ENCODE measurements at places on chromosomes 6 and 20. TPM values are rescaled to one million over a fixed set of nuclear protein-coding genes. Genes with fewer than 3 reads are reported as not detected.

The PROKR2 gene
- total RNA-seq = not detected

The SPINT4 gene
- not detected for total RNA-seq

The TSBP1 gene
- not detected for total RNA-seq

The TP53TG5 gene
- total RNA-seq = not detected

The REM1 gene
- total RNA-seq = not detected

The PNPLA1 gene
- total RNA-seq = not detected

The SIRPG gene
- not detected for total RNA-seq

The NOX3 gene
- total RNA-seq = not detected

The DNMT3B gene
- total RNA-seq = 2.9 TPM

The PGM3 gene
- total RNA-seq = 80.2 TPM

The CAP2 gene
- 2.6 TPM for total RNA-seq

The TMEM217 gene
- 12.4 TPM for total RNA-seq

The SLPI gene
- total RNA-seq = 0.70 TPM

The FBXO5 gene
- 24.5 TPM for total RNA-seq

The BEND6 gene
- 0.14 TPM for total RNA-seq

The SPATS1 gene
- total RNA-seq = not detected

The GHRH gene
- not detected for total RNA-seq

The HSPA12B gene
- 16.7 TPM for total RNA-seq

The TAP2 gene
- total RNA-seq = 39.0 TPM

The ULBP1 gene
- total RNA-seq = 0.23 TPM

The SLC35F1 gene
- total RNA-seq = not detected

The SLC22A23 gene
- total RNA-seq = 70.6 TPM

The HLA-DOB gene
- not detected for total RNA-seq

The F13A1 gene
- total RNA-seq = not detected

The FAM209B gene
- 0.33 TPM for total RNA-seq

The KIAA1755 gene
- total RNA-seq = 0.05 TPM

The ZC2HC1B gene
- not detected for total RNA-seq

The TUBB2B gene
- 6.7 TPM for total RNA-seq

The SOBP gene
- total RNA-seq = 1.0 TPM

The SSTR4 gene
- not detected for total RNA-seq

The TMEM170B gene
- 2.4 TPM for total RNA-seq

The CRIP3 gene
- total RNA-seq = 0.34 TPM

The BNIP5 gene
- total RNA-seq = not detected

The TOMM6 gene
- 76.0 TPM for total RNA-seq

The ZSCAN23 gene
- 0.51 TPM for total RNA-seq

The OR12D3 gene
- total RNA-seq = not detected

The VAPB gene
- total RNA-seq = 16.5 TPM
